Muscle of arm (tissue), 14 donors: ENCODE measurements at places on chromosomes 6 and 20. TPM values are rescaled to one million over a fixed set of nuclear protein-coding genes. Genes with fewer than 3 reads are reported as not detected.

- no peak for DNase-seq
Measured at GRCh38 chr20:25282034-25282781, 34.3 kb downstream of the PYGB start.

Gene HSPA12B
- polyA plus RNA-seq, result 21.5 TPM

DNA sequence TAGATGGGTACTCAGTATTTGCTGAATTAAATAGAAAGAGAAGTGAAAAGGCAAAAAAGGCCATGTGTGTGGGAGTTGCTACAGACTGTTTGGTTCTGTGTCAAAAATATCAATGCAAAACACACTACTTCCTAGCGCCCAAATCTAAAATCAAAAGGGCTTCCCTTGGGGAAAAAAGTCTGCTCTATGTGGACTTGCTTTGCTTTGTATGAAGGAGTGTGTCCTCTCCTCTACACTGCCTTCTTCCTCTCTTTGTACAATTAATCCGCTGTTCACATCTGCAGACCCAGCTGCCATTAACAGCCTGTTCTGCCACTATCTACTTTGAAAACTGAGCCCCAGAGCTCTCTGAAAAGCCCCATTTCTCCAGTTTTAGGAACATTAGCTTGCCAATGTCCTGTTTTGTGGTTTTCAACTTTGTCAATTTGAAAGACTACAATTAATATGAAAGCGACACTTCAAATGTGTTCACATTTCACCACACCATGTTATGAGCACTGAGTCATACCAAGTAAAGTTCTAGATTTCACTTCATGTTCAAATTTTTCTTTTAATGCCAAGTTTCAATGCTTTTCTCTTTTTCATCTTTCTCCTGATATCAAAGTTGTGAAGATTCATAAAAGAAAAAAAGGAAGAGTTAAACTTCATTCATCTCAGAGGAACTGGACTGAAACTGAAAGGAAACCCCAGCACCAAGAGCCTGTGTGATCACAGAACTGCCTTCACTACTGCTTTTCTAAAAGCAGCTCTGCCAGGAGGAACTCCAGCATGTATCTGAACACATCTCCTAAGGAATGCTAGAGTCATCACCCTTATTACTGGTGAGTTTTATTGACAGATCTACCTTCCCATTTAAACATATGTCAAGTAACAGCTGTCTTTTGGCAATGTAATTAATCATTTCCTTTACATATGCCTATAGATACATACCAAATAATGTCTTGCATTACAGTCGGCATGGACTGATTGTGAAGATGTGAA lies 102.6 kb downstream of the KIF13A start:
- no peak for DNase-seq

DNA sequence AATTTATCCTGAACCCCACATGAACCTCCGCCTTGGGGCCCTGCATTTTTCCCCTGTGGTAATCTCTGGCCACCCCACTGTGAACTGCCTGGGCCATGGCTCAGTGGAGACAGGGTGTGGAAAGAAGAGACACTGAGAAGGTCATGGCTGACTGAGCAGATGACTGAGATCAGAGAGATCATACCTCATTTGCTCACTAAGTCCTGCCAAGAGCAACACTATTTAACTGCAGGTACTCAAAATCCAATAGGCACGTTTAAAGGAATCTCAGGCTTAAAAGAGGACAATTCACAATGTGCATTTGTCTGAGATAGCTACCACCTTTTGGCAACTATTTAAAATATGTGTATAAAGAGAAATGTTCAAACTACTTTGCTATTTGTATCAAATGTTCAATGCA lies 305.0 kb downstream of the GMDS start:
- DNase-seq, result no peak

GRCh38 chr20:12166053-12166717 lies 248.5 kb downstream of the BTBD3 start:
- no peak for DNase-seq

Gene SUMO4
- polyA plus RNA-seq, result 0.56 TPM

DNA sequence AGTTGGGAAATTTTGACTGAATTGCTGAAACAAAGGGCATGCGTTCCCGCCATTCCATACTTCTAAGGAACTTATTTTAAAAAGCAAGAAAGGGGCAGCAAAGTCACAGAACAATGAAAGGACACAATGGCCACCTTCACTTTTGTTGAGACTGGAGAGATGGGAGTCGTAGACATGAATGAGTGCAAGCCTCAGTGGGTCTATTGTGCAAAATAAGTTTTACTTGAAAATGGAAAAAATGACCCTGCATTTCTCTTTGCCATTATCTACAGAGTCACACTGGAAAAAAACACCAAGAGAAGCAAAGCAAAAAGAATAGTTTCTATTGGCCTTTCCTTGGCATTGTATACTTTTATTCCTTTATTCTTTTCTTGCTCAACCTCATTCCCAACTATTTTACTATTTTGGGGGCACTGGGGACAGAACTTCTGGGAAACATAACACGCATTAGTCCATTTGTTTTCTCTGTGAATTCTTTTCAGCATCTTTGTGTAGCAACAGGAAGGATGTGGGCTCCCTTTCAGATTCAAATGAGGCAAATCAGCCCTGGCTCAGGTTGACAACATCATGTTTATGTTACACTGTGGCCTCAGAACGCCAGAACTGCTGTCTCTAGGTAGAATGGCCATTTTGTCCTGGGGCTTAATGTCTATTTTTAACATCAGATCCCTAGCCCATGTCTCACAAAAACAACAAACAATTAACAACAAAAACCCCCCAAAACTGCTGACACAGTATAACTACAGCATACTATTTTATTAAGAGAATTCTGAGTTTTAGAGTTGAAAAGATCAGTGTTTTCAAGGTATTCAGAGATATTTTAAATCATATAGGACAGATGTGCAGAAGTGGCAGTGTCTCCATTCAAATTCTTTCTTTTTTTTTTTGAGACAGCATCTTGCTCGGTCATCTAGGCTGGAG lies 122.2 kb downstream of the FYN start:
- DNase-seq, result no peak

Gene PSORS1C1
- polyA plus RNA-seq, result not detected

GRCh38 chr6:8108031-8108660 lies 5.8 kb upstream of the EEF1E1 start:
- DNase-seq, result no peak

DNA sequence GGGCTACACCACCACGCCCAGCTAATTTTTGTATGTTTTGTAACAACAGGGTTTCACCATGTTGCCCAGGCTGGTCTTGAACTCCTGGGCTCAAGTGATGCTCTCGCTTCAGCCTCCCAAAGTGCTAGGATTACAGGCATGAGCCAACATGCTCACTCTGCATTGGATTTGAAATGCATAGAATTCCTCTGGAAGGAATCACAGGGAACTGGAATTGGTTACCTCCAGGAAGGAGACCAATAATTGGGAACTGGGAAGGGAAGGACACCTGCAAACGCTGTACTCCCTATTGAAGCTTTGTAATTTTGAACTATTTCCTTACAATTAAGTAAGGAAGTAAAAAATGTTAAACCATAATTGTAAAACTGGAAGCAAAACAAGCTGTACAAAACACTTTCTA lies 12.3 kb upstream of the TP53INP2 start:
- no peak for DNase-seq

Gene GPLD1
- 1.8 TPM for polyA plus RNA-seq

- peak; percentile 9 for DNase-seq
Measured at GRCh38 chr6:130574146-130574545, 208.3 kb downstream of the TMEM200A start.

Gene RIPPLY2
- not detected for polyA plus RNA-seq

Gene FAM162B
- polyA plus RNA-seq, result 6.1 TPM

Gene NRN1
- 41.2 TPM for polyA plus RNA-seq
